ENCODE measurements at places on chromosomes 5 and 9.

- no peak for DNase-seq
Measured at GRCh38 chr9:129109537-129109903, 1.1 kb downstream of the CRAT start.

- peak; percentile 45 for DNase-seq
Measured at GRCh38 chr5:65577141-65577540, 14.0 kb downstream of the PPWD1 start.

- no peak for DNase-seq
Measured at GRCh38 chr5:165559645-165560044, 2054.2 kb downstream of the MAT2B start.

- no peak for DNase-seq
Measured at GRCh38 chr5:35058374-35058788, 10.6 kb upstream of the AGXT2 start.

DNA sequence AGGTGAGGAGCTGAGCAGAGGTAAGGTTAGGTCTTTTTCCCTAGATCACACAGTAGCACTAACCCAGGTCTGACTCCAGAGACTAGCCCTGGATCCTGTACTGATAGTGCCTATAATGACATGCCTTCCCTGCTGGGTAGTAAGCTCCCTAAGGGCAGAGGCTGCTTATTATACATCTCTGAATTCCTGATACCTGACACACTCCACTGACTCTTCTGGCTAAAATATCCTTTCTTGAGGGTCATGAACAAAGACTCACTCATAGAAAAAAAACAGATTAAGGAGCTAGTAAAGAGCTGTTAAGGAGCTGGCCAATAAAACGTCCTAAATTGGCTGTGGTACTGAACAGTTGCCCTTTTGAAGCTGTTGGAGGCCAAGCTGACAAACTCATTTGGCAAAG, 149.0 kb upstream of the ITGA1 start:
- no peak for DNase-seq

GRCh38 chr5:89573345-89573744, 690.4 kb upstream of the MEF2C start:
- DNase-seq: no peak

DNA sequence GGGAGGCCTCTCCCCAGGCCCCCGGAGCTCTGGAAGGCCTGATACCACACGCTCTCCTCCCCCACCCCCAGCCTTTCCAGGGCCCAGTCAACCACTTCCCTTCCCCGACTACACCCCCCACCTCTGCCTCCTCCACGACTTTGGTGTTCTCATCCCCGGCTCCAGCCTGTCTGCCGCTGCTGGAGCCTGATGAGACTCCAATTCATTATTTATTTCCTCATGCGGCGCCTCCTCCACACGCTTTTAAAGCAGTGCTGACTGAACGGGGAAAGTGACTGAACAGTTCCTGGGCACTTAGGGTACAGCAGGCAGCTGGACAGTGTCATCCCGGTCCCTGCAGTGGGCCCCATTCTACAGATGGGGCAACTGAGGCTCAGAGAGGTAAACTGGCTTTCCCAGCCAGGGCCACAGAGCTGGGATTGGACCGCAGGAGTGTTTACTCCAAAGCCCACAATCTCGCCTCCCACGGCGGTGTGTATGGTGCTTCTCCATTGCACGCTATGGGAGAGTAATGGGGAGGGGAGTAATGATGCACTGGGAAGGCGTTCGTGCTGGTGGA, 15.9 kb upstream of the RPL26L1 start:
- peak; percentile 80 for DNase-seq

All from IMR-90 (cell line).